Fibroblast of lung (primary cell): ENCODE measurements at places on chromosomes 6 and 20.
A peak's percentile ranks its signal among the peaks of the same experiment; 100 is the strongest.

- DNase-seq, result no peak
Observed at GRCh38 chr20:46691196-46691595, 2.0 kb upstream of the TP53RK start.

DNA sequence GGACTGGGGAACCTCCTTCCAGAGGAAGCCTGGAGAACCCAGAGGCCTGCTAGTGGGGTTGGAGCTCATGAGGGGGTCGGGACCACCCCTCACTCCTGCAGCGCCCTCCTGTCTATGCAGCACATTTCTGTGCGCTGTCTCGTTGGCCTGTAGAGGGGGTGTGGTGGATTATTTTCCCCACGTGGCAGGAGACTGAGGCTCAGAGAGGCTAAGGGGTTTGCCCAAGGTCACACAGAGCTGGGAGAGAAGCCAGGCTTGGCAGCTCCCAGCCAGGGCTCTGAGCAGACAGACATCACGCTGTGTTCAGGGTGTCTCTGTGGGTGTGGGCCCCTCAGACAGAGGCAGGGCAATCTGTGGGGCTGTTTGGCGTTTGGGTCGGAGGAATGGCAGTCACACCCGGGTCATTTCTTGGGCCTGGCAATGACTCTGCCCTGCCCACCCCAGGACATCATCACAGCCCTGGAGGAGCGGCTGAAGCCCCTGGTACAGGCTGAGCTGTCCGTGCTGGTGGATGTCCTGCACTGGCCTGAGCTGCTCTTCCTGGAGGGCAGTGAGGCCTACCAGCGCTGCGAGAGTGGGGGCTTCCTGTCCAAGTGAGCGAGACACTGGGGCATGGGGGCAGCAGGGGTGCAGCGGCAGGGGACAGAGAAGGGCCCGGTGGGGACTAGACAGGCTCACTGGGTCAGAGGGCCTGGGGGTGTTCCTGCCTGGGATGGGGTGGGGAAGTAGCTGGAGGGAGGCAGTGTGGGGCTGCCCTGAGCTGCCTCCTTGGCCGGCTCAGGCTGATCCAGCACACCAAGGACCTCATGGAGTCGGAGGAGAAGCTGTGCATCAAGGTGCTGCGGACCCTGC, 27.7 kb downstream of the UQCC2 start:
- DNase-seq, result no peak

DNA sequence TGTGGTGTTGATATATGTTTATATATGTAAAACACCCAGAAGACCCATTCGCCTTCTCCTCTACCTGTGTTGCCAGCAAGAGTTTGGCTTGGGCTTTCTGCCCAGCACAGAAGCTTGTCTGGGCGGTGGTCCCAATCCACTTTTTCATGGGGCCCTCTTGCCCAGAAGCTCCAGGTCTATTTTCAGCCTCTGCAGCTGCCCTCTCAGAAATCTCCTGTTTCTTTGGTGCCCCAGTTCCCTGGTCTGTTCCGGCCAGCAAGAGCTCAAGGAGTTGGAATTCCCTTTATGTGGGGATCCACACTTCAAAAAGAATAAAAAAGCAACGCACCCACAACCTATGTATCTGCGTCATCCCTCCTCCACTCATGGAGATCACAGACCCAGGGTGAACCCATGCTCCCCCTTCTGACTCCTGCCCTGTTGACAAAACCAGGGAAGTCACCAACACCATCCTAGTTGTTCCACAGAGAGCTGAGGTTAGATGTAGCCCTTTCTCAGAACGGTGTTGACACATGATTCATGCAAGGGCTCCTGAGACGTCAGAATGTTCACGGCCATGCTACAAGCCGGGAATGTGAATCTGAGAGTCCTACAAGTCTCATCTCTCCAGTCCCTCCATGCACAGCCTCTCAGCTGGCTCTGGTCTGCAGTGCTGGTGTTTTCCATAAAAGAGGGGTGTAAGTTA, 156.8 kb upstream of the RIN2 start:
- no peak for DNase-seq

DNA sequence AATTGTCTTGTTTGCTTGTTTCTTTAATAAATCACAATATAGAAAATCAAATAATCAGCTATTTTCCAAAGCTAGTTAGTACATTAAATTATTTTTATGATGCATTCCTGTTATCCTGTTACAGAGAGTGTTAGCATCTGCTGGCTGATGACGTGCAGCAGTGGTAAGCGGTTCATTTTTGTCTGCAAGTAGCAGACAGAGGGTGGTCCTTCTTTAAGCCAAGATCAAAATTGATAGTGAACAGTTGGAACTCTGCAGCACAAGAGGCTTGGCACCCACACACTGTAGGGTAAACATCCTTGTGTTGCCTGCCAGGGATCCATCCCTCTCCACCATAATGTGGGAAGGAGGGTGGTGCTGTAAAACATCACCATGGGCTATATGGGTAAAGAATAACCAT, 158.3 kb downstream of the FRK start:
- no peak for DNase-seq

DNA sequence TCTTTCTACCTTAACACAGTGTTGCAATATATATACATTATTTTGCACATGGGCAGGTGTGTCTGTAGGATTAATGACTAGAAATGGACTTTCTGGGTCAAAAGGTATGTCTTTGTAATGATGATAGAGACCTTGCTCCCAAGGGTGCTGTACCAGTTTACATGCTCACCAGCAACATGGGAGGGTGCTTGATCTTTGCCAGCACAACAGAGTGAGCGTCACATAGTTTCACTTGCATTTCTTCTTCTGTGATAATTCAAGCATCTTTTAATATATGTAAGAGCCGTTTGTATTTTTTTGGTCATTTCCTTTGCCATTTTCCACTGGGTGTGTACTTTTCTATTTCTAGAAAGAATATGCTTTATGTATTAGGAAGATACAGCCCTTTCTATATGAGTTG, 23.6 kb upstream of the B4GALT5 start:
- DNase-seq, result no peak

GRCh38 chr20:38212806-38213606, 47.5 kb downstream of the KIAA1755 start:
- DNase-seq, result no peak

- DNase-seq, result peak; percentile 55
Observed at GRCh38 chr20:49508435-49509199, 26.1 kb upstream of the KCNB1 start.

- DNase-seq, result peak; percentile 47
Observed at GRCh38 chr6:69026715-69027114, 391.6 kb downstream of the ADGRB3 start.

GRCh38 chr20:19785173-19785982, 27.3 kb downstream of the RIN2 start:
- peak; percentile 72 for DNase-seq

- DNase-seq, result peak; percentile 14
Observed at GRCh38 chr6:99512033-99512432, 3.2 kb downstream of the USP45 start.

GRCh38 chr6:6565488-6565887, 23.0 kb upstream of the LY86 start:
- DNase-seq, result no peak

DNA sequence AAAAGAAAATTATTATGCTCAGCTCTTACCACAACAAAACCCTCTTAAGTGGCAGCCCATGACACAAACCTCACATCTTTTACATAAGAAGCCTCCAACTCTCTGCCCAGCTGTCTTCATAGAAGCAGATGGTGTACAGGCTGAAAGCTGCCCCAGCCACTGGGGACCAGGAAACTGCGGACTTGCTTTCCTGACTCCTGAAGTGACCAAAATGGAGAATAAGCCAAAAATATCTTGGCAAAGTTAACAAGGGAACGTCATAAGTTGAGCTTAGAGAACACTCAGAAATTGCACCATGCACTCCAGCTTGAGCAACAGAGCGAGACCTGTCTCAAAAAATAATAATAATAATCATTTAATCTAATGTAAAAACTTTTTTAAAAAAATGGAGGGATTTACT, 160.3 kb upstream of the CDYL start:
- DNase-seq, result no peak

- DNase-seq, result peak; percentile 77
Observed at GRCh38 chr6:140546640-140547039, 1172.2 kb upstream of the CITED2 start.

- no peak for DNase-seq
Observed at GRCh38 chr6:72941751-72942150, 283.5 kb downstream of the KHDC1L start.

GRCh38 chr6:131215219-131215618, 80.0 kb downstream of the AKAP7 start:
- DNase-seq, result no peak

DNA sequence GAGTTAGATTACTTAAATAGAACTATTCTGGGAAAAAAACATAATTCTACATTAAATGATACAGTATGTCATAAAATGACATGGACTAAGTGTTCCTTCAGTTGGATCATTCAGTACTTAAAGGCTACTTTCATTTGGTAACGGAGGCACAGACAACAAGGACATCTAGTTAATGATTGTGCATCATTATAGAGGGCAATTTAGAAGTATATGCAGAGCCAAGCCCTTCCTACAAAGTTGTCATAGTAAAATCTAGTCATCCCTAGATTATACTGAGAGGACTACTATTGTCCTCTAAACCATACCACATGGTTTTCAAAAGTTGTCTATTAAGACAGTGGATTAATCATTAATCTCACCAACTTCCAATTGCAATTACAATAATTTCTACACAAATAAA, 53.9 kb upstream of the STXBP5 start:
- no peak for DNase-seq

GRCh38 chr20:34010405-34010931, 16.8 kb downstream of the RALY start:
- no peak for DNase-seq

- DNase-seq, result peak; percentile 51
Observed at GRCh38 chr6:13445005-13445743, 42.2 kb downstream of the GFOD1 start.

GRCh38 chr6:150485161-150485958, 114.3 kb upstream of the PLEKHG1 start:
- no peak for DNase-seq

- DNase-seq, result no peak
Observed at GRCh38 chr6:166611631-166612030, 15.4 kb downstream of the RPS6KA2 start.

DNA sequence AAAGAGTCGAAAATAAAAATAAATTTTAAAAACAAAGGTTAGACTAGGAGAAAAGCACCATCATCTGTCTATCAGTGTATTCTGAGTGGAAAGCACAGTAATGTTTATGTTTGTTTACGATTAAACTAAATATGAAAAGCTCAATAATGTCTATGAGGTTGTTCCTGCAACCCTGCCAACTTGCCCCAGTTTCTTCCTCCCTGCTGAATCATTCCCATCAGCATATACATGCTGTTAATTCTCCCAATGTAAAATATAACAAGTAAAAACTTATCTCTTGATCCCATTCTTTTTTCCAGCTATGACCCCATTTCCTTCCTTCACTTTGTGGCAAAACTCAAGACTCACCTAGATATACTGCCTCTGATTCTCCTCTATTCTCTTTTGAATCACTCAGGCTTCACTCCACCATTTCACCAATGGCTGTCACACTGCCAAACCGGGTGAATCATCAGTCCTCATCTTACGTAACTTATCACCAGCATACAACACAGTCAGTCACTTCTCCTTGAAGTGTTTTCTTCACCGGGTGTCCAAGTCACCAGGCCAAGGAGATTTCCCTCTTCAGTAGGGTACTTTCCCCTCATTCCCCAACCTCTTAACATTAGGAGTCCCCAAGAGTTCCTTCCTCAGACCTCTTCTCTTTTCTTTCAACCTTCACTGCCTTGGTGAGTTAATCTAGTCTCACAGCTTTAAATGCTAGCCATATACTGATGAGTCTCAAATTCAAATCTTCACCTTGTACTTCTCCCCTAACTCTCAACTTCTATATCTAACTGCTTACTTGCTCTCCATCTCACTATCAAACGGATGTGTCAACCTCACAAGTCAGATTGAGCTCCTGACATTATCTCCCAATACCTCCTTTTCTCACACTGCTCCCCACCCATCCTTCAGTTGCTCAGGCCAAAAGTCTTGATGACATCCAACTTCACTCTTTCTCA, 6.2 kb downstream of the TMEM242 start:
- peak; percentile 88 for DNase-seq

- DNase-seq, result peak; percentile 85
Observed at GRCh38 chr20:36573103-36573797, at the start of gene TGIF2. TSS of gene TGIF2 (plus strand) at chr20:36573597. CDS start at chr20:36578775, 5,178 bp downstream.

- DNase-seq, result no peak
Observed at GRCh38 chr20:58148891-58149290, 79.6 kb downstream of the ANKRD60 start.

DNA sequence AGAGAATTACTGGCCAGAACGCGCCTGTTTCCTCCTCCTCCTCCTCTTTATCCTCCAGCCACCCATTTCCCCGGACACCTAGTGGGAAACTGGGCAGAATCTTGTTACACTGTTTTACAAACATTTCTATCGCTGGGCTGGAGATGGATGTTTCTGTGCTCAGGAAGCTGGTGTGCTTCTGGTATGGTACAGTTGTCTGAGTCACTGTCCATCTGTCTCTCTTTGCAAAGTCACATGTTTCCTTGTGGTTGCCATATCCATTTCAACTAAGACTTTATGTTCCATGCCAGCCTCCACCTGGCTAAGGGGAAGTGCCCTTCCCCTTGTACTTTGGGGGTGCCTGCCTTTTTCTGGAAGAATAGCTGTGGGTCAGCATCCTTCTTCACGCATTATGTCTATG, 52.9 kb upstream of the SLC22A16 start:
- DNase-seq, result peak; percentile 68

DNA sequence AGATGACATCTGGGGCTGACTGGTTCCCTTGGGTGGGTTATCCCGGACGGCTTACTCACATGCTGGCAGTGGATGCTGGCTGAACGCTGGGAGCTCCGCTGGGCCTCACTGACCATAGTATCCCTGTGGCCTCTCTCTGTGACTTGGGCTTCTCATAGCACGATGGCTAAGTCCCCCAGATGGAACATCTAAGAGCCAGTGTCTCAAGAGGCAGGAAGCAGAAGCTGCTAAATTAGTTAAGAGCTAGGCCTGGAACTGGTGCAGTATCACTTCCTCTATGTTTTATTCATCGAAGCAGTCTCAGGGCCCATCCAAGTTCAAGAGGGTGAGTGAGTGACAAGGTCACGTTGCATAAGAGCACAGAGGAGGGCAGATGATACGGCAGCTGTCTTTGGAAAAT, 116.5 kb upstream of the LAMP5 start:
- DNase-seq, result no peak

DNA sequence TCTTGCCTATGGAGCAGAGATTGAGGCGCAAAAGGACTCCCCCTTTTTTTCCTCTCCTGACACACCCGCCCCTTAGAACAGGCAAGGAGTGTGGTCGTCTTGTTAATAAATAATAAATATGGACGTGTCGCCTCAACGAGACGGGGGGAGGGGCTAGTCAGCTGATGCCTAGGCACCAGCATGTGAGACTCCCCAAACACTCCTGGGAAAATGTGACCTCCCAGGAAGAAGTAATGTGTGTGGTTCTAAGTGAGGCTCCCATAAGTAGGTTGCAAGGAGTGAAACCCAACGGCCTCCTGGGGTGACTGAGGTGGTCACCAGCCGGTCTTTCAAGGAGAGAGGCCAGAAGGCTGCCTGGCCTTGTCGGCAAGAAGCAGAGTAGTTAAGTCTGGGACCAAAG, 1.1 kb upstream of the FAXC start:
- DNase-seq, result no peak

- peak; percentile 79 for DNase-seq
Observed at GRCh38 chr6:11744753-11745152, 33.9 kb downstream of the ADTRP start.
